ENCODE measurements at places on chromosomes 1 and 21. TPM values are rescaled to one million over a fixed set of nuclear protein-coding genes. Genes with fewer than 3 reads are reported as not detected.

DNA sequence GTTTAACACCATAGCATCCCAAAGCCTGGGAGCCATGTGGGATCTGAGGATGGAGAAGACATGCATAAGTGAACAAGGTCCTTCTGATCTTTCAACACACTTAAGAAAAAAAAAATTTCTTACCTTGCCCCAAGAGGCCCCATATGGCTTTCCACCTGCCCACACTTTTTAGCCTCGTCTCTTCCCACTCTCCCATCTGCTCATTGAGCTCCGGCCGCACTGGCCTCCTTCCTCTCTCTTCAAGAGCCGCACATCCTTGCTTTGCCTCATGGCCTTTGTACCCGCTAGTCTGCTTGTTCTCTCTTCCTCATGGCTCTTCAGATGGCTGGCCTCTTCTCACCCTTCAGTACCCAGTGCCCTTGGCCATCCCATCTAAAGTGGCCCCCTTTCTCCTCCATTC lies 70.2 kb upstream of the PDE4B start:
- DNase-seq: no peak

DNA sequence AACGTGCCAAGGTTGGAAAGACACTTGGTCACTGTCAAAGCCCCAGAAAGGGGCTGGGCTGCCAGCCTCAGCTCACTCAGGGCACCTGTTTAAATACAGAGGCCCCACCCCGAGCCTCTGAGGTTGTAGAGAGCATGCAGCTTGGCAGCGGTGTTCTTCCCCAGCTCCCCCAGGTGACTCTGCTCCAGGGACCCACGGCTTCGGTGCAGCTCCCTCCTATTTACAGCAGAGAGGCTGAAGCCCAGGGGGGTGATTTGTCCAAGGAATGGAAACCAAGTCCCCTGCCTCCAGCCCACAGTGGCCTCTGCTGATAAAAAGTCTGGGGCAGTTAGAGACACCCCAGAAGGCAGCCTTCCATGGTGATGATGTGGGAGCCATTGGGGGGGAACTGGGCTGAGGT lies 9.1 kb upstream of the C1QA start:
- no peak for DNase-seq

GRCh38 chr1:211928993-211929637 lies 98.6 kb upstream of the LPGAT1 start:
- DNase-seq: no peak

DNA sequence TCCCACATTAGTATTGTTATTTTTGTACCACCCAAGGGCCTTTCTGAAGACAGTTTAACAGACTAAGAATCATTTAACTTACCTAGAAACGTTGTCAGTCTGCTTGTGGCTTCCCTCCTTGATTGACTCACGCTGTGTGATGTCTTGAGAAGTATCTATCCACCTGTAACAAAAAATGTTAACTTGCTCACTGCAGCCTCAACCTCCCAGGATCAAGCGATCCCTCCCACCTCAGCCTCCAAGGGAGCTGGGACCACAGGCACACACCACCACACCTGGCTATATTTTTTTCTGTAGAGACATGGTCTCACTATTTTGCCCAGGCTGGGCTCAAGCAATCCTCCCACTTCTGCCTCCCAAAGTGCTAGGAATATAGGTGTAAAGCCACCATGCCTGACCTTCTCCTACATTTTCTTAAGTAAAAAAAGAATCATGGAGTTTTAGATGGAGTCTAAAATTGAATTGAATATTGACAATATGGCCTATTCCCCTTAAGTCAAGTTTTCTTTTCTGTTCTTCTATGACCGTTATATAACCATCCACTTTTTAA lies 15.6 kb downstream of the SFPQ start:
- DNase-seq: no peak

GRCh38 chr1:74713849-74714248 lies 19.0 kb downstream of the CRYZ start:
- no peak for DNase-seq

- DNase-seq: no peak
Observed at GRCh38 chr1:182249201-182249676, 142.4 kb downstream of the GLUL start.

GRCh38 chr21:22804151-22804550 lies 1805.9 kb downstream of the NCAM2 start:
- DNase-seq: no peak

DNA sequence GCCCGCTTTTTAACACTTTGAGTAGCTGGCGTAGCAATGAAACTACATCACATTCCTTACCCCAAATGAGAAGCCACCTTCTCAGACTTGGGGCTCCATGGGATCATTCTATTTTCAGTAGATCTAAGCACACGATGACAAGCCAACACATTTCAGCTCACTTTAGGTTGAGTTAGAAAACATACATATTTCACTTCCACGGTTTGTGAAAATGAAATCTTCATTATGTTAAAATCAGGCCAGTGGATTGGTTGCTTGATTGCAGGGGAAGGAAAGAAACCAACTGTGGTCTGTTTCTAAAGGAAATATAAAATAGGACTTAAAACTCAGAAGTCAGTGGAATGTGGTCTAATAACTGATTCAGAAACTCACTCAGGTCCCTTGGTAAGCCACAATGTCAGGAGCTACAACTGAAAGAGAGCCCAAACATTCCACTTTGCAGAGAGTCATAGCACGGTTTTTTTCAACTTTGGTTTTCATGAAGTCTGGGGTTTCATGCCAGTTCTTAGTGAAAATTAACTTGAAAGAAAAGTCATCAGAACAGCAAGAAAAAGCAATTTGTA lies 82.3 kb upstream of the TIAM1 start:
- DNase-seq: no peak

- DNase-seq: no peak
Observed at GRCh38 chr21:41511858-41512257, 3.9 kb upstream of the TMPRSS2 start.

DNA sequence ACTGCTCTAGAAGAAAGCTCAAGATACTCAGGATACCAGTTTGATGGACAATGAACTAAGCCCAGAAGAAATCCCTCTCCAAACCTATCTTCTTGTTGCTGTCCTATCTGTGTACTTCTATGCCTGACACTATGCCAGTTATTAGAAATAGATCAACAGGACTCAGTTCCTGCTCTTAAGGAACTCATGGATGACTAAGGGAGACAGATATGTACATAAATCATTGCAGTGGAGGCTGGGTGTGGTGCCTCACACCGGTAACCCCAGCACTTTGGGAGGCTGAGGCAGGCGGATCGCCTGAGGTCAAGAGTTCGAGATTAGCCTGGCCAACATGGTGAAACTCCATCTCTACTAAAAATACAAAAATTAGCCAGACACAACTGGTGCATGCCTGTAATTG lies 42.4 kb upstream of the AK4 start:
- DNase-seq: no peak

GRCh38 chr1:210362526-210362925 lies 33.8 kb downstream of the HHAT start:
- DNase-seq: no peak

DNA sequence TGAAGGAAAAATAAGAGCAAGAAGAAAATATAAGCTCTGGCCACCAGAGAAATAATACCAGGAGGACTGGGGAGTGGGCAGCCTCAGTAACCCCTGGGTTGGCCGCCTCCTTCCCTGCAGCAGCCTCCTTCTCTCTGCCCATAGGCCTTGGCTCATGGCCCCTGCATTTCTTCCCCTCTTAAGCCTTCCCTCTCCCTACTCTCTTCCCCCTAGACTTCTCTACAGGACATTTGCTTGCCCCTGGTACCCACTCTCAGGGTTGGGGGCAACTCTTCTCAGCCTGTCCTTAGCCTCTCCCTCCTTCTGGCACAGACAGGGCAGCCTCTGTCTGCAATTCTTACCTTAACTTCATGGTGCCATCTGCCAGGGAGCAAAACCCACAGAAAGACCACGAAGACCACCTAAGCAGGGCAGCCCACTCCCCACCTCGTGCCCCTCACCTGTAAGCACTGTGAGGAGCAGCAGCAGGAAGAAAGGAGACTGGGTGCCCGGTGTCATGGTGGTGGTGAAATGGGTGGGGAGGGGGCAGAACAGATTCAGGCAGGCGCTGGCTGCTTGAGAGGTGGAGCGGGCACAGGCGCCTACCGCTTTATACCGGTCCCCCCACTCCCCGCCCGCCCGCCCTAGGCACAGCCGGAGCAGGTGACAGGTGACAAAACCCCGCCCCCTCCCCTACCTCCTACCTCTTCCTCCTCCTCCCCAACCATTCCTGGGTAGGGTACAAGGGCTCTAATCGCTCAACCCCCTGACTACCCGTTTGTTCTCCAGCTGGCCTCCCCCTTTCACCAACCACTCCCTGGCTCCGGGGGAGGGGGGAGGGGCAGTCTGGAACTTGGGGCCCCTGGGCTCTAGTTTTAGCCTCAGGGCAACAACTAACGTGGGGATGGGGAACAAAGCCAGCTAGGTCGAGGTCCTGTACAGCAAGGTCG lies 15.1 kb downstream of the THBS3 start:
- no peak for DNase-seq

DNA sequence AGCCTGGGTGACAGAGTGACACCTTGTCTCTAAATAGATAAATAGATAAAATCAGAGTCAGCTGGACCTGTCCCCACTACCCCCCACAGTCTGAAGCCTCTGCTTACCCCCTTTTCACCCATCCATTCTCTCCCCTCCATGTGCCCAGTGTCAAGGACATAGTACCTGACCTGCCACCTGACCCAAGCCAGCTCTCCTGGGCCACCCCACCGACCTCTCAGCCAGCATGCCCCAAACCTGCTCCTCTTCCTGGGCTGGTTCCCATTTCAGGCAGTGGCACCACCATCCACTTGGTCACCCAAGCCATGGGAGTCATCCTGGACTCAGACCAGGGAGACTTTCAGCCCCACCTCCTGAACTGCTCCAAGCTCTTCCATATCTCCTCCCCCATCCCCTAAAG lies 28.2 kb downstream of the CITED4 start:
- no peak for DNase-seq

GRCh38 chr1:4976859-4977440 lies 322.5 kb downstream of the AJAP1 start:
- peak; percentile 95 for DNase-seq

DNA sequence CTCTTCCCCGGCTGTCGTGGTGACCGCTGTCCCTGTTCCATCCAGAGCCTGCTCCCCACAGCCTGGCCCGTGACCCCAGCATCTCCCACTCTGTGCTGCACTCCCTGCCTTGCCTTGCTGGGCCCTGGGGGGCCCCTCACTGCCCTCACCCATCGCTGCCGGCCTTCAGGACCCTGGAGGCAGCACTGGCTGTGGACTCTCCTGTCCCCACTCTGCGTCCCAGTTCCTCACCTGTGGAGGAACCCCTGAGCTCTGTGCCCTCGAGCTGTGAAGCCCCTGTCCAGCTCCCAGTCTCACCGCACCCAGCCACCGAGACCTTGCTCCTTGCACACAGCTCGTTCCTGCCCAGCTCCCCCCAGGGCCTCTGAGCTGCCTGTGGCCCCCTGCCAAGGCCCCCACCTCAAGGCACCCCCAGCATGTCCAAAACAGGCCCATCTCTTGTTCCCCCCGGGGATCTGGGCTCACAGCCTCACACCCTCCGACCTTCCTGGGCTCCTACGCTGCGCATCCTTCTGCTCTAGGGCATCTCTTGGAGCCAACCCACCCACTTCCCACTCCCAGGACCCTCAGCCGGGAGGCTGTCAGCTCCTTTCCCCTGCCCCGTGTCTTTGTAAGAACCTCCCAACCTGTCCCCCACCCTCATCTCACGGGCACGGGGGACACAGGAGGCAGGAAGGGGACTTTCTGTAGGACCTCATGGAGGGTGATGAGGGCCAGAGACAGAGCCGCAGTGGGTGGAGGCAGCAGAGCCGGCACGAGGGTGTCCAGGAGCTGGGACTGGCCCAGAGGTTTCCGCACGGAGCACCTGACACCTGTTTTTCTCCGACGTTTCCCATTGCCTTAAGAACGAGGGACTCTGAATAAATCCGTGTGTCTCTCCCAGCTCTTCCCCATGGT lies 109.3 kb downstream of the WDR4 start:
- DNase-seq: no peak

DNA sequence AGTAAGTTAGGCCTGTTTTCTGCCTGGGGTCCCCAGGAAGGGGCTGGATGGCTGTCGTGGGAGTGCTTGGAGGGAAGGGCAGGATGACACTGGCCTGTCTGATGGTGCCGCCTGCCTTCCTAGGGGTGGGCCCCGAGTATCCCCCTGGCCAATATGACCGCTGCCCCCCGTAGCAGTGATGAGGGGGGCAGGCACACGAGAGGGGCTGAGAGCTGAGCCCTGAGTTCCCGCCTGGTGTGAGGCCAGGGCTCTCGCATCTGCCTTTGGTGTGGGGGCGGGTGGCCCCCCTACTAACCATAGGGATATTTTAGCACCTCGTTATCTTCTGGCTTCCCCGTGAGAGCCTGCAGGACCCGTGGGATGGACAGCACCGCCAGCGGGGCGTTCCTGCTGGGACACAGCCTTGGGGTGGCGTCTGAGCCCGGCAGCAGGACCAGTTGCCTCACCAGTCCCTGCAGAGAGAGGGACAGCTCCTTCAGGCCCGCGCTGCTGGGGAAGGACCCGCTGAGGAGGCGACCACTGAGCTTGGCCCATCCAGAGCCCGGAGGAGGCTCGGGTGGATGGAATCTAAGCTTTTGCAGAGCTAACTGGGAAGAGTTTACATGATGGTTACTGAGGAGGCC lies 10.4 kb downstream of the KRTAP10-1 start:
- DNase-seq: no peak

DNA sequence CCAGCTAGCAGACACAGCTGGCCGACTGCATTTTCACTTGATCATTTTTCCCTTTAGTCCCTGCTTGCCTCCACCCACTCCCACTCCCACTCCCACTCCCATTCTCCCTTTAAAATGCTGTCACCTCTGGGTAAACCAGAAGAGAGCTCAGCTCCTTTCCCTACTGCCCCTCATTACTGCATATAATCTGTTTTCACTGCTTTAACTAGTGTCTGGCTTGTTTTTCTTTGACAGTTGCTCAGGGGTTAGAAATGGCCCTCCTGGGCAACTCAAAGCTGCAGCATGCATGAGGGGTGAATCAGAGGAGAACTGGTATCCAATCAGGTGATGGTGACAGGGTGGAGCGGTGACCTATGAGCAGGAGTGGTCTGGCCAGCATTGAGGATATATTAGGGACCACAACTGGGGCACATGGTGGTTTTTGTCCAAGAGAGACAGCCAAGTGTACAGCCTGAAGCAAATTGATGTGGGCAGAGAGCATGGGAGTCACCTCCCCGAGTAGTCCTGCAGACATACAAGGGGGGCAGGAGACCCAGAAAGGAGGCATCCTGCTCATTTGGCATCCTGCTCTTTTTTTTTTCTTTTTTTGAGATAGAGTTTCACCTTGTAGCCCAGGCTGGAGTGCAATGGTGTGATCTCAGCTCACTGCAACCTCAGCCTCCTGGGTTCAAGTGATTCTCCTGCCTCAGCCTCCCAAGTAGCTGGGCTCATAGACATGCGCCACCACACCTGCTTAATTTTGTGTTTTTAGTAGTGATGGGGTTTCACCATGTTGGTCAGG lies 42.6 kb upstream of the SRSF10 start:
- DNase-seq: no peak

GRCh38 chr1:231693361-231694074 lies 66.9 kb downstream of the DISC1 start:
- no peak for DNase-seq

Gene DDX20
- total RNA-seq: 16.2 TPM

Gene FCRL4
- total RNA-seq: not detected

Gene EFNA4
- total RNA-seq: 13.8 TPM

Gene CELA3B
- not detected for total RNA-seq

Gene TFF2
- not detected for total RNA-seq

Gene CALML6
- total RNA-seq: 0.49 TPM

Gene KRTAP19-1
- not detected for total RNA-seq

Gene FAM177B
- total RNA-seq: not detected
